Testis (tissue), 5 donors: ENCODE measurements at places on chromosomes 5 and 9. TPM values are rescaled to one million over a fixed set of nuclear protein-coding genes. Genes with fewer than 3 reads are reported as not detected.

The HAVCR2 gene
- 3.2 TPM for total RNA-seq

The GFI1B gene
- 9.7 TPM for total RNA-seq

The ADRB2 gene
- total RNA-seq: 0.93 TPM

The MACIR gene
- total RNA-seq: 21.6 TPM

The SLC36A3 gene
- 8.3 TPM for total RNA-seq

The ACOT12 gene
- 0.31 TPM for total RNA-seq

The IGFBPL1 gene
- 18.4 TPM for total RNA-seq

The CNOT8 gene
- 106 TPM for total RNA-seq

The NOXA1 gene
- total RNA-seq: 8.0 TPM

The SH3RF2 gene
- 378 TPM for total RNA-seq

The PDE6A gene
- total RNA-seq: 3.2 TPM

The ALDH7A1 gene
- 57.2 TPM for total RNA-seq

The NCS1 gene
- total RNA-seq: 5.2 TPM

The PRDM9 gene
- total RNA-seq: 10.2 TPM
